Muscle of leg (tissue), 16 donors: ENCODE measurements at places on chromosomes 2 and 18. TPM values are rescaled to one million over a fixed set of nuclear protein-coding genes. Genes with fewer than 3 reads are reported as not detected.

The TANC1 gene
- 14.3 TPM for total RNA-seq

The CFAP65 gene
- total RNA-seq = not detected

The CHST9 gene
- 0.27 TPM for total RNA-seq

The PDCD1 gene
- 0.04 TPM for total RNA-seq

The SCN7A gene
- total RNA-seq = 57.8 TPM

The IL1RN gene
- 0.22 TPM for total RNA-seq

DNA sequence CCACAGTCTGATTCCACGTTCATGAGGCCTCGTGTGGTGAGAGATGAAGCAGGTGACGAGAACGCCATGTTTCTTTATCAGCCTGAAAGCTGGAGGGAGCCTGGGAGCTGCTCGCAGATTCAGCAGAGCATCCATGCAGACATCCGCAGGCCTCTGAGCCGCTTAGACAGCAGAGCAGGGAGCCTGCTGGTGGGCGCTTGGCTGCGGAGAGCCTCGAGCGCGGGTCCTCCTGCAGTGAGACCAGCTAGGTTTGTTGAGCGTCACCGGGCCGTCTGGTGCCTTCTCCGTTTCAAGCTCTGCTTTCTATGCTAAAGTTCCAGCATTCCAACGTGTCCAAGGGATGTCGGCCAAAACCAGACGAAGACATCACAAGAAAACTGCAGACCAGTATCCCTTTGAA lies 27.6 kb downstream of the CTDP1 start:
- DNase-seq = no peak

DNA sequence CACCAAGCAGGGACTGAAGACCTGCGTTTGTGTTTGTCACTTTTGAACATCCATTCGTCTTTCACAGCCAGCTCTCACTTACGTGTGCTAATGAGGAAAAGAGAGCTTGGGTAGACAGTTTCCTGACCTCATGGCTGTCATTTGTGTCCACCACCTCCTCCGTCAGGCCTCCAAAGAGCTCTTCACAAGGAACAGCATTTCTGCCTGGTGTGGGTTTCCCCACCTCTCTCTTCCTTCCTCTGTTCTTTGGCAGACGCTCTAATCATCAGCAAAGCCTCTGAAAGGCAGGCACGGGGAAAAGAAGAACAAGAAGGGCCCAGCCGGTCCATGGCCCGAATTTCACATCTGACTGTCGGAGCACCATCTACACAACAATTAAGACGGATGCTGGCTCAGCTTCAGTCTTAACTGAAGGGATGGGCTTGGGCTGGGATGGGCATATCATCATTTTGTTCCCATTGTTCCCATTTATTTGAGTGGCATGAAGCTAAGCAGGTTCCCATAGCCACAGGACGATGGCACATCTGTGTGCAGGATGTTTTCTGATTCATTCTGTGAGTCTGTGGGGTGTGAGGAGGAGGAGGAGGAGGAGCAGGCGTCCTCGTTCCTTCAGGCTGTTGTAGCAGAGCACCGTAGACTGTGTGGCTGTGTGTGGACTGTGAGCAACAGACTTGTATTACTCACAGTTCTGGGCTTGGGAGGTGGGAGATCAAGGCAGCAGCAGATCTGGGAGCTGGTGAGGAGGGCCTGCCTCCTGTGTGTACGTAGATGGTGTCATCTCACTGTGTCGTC lies 66.4 kb downstream of the TSHZ1 start:
- no peak for DNase-seq

- no peak for DNase-seq
Observed at GRCh38 chr2:208256192-208256782, 1.4 kb upstream of the IDH1 start.

DNA sequence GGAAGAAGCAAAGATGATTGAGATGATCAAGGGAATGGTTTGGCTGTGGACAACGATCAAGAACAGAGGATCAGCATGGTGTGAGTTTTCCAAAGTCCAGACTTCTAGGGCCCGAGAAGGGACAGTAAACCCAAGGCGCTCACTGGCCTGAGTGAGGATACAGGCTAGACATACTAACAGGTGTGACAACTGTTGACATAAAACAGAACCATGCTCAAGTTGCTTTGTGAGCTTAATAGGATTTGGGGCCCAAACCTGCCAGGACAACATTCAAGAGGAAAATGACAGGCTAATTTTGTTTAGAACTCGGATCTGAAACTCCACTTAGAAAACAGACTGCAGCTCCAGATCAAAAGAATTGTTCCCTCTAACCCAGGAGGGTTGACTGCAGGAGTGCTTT lies 68.1 kb upstream of the ACKR3 start:
- DNase-seq = no peak

DNA sequence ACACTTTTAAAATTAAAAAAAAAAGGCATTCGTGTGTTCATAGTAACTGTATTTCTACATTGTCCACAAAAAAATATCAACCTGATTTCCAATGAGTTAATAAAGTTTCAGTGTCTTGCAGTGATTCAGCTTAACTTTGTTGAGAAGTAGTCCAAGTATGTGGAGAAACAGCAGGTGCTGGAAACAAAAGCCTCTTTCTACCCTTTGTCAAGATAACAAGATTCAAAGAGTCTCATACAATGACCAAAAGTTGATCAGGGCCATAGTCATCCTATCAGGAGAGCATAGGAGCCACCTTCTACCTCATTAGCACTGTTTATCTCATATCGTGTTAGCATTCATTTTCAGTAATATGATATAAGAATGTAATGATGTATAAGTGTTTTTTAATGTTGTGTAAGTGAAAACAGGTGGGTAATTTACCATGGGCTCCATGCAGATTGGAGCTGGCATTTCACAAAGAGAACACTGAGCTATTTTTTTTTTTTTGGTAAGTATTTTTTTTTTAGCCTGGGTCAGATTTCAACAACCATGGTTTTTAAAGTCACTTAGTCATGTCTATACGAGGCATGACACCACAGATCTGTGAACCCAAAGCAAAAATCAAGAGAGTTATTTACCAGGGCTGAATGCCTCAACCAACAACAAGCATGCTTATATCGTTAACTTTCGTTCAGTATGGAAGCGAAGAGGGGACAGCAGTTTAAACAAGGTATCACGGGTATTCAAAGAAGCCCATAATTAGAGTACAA lies 165.0 kb upstream of the ZNF521 start:
- DNase-seq = peak; percentile 18

- DNase-seq = no peak
Observed at GRCh38 chr2:236017446-236017845, 150.7 kb downstream of the GBX2 start.

DNA sequence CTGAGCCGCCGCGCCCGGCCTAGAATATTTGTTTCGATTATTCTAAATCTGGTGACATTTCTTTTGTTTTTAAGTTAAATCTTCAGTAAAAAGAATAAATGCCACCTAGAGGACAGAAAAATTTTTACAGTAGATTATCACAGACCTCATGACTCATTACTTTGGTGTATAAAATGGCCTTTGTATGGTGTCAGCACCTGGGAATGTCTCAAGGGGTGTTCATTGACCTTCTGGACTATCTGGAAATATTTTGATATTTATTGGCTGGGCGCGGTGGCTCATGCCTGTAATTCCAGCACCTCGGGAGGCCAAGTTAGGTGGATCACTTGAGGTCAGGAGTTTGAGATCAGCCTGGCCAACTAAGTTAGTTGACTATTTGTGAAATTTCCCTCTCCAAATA lies 30.3 kb upstream of the SLC30A6 start:
- peak; percentile 23 for DNase-seq

- DNase-seq = no peak
Observed at GRCh38 chr2:216761133-216761532, 65.8 kb upstream of the IGFBP5 start.

DNA sequence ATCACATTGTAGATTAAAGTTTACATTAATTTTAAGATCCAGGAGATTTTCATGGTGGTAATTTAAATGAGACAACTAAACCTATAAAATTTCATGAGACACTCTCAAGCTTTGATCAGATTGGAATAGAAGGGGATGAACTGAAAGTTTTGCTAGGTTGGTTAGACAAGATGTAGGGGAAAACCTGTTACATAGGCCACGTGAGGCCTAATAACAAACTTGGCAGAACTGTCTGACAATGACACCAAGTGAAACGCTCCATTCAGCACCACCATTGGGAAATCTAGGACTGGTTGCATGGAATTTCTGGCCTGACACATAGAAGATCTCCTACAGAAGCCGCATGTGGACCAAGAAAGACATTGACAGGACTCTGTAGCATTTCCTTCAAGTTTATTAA lies 87.8 kb upstream of the SLC39A10 start:
- DNase-seq = no peak

GRCh38 chr18:50944245-50944932 lies 23.5 kb upstream of the ELAC1 start:
- DNase-seq = peak; percentile 29

GRCh38 chr2:65487404-65487803 lies 55.0 kb upstream of the SPRED2 start:
- DNase-seq = no peak

GRCh38 chr2:101762451-101763171 lies 65.1 kb downstream of the MAP4K4 start:
- DNase-seq = peak; percentile 76

GRCh38 chr2:108910011-108910431 lies 79.0 kb downstream of the EDAR start:
- peak; percentile 61 for DNase-seq

DNA sequence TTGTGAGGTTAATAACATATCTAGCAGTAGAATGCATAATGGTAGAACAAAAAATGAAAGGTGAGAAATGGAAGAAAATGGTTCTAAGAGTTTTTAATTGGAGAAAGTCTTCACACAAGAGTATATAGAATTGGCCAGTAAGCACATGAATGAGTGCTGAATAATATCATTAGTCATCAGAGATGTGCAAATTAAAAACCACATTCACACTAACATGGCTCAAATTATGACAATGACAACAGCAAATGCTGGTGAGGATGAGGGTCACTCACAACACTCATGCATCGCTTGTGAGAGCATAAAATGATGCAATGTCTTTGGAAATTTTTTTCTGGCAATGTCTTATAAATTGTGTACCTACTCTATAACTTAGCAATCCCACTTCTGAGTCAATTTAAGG lies 1355.4 kb upstream of the ACVR2A start:
- no peak for DNase-seq

GRCh38 chr2:135424849-135425248 lies 106.2 kb downstream of the ZRANB3 start:
- DNase-seq = no peak

DNA sequence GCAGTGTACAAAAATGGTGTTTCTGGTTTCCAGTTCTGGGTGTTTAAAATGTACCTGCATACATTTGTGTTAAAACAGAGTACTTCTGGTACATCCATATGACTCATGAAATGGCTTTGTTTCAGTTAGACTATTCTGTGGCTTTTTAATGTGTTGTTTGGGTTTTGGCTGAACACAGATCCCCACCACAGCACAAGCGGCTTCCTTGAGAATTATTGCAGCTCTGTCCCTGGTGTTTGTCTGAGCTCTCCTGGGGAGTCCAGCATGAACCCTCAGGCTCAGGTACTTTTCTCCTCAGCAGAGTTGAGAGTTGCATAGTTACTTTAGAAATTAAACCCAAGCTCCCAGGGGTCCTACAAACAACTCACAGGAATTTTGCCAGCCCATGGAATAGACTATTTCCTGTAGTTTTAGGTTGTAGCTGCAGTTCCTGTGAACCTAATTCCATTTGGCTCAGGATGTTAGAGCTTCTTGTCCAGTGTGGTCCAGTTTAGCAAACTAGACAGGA lies 64.8 kb upstream of the EML6 start:
- DNase-seq = peak; percentile 65
